Neural crest cell (in vitro differentiated cells): ENCODE measurements at places on chromosomes 13 and 19. TPM values are rescaled to one million over a fixed set of nuclear protein-coding genes. Genes with fewer than 3 reads are reported as not detected.

GRCh38 chr19:13097033-13097462 lies 5.6 kb downstream of the LYL1 start:
- peaks cover 92% of the 10 kb centered on the region for H3K27me3 ChIP-seq
- no peak overlapping the region for H3K4me3 ChIP-seq
- no peak overlapping the region for H3K27ac ChIP-seq
- DNase-seq = no peak
- H3K4me1 ChIP-seq = peaks cover 25% of the 10 kb centered on the region

GRCh38 chr19:57807541-57807940 lies 7.2 kb downstream of the ZNF552 start:
- no peaks in the 10 kb centered on the region for H3K27me3 ChIP-seq
- no peak for DNase-seq
- peaks cover 27% of the 10 kb centered on the region for H3K4me1 ChIP-seq
- no peak overlapping the region for H3K27ac ChIP-seq
- peak overlapping the region; percentile 71 for H3K4me3 ChIP-seq

DNA sequence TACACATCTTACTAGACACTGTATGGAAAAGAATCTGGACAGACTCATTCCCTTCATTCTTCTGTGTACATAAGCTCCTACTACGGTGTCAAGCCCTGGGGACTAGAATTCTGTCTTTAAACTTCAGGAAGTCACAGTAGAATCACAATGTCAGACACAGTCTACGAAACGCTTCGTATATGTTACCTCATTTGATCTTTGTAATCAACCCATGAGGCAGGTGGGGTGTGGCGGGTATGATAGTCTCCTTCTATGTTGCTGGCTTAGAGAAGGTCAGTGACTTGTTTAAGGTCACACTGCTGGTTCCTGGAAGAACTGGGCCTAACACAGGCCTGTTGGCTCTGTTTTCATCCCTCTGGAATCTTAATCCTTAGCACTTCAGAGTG lies 32.2 kb upstream of the TPT1 start:
- DNase-seq = no peak
- H3K36me3 ChIP-seq = peaks cover 14% of the 10 kb centered on the region
- H3K27ac ChIP-seq = peak overlapping the region; percentile 85
- peaks cover 42% of the 10 kb centered on the region for H3K4me1 ChIP-seq
- no peaks in the 10 kb centered on the region for H3K27me3 ChIP-seq

GRCh38 chr19:45507872-45508416 lies 665 bp downstream of the VASP start:
- peaks cover 14% of the 10 kb centered on the region for H3K4me1 ChIP-seq
- no peak overlapping the region for H3K27ac ChIP-seq
- peak overlapping the region; percentile 96 for H3K4me3 ChIP-seq

DNA sequence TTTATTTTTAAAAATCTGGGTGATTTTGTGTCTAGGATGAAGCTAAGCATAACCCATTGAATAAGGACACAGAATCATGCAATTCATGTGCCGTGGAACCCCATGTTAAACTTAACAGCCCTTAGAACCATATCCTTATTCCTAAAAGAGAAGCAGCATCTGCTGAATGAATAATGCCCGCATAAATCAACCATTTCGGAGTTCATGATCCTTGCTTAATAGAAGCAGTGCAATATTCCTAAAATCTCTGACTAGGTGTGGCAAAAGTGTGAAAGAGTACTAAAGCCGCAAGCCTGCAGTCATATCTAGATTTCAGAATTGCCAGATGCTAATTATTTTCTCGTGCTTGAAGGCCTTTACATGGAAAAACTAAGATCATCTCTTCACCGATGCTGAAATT lies 33.6 kb upstream of the ARGLU1 start:
- no peaks in the 10 kb centered on the region for H3K27me3 ChIP-seq
- no peaks in the 10 kb centered on the region for H3K36me3 ChIP-seq
- H3K27ac ChIP-seq = no peak overlapping the region
- H3K4me1 ChIP-seq = peaks cover 4% of the 10 kb centered on the region
- H3K4me3 ChIP-seq = no peak overlapping the region
- DNase-seq = no peak

ATCAY gene
- total RNA-seq = 14.2 and 16.1 TPM in 2 replicates

DNA sequence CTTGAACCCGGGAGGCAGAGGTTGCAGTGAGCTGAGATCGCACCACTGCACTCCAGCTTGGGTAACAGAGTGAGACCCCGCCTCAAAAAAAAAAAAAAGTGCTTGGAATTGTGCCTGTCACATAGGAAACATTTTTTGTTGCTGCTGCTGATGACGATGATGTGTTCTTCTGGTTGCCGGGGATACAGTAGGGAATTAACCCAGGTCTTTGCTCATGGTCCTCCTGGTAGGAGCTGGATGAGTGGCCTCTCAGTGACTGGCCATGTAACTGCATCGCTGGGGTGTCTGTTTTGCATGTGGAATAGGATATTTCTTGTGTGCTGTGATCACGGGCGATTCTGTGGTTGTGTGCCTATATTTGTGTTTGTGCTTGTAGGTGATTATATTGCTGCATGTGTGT lies 4.7 kb upstream of the CNFN start:
- peak overlapping the region; percentile 37 for H3K27ac ChIP-seq
- H3K4me1 ChIP-seq = peaks cover 40% of the 10 kb centered on the region

ICAM4 gene
- total RNA-seq = not detected in 2 replicates

GRCh38 chr13:78701383-78701782 lies 42.4 kb upstream of the OBI1 start:
- peaks cover 2% of the 10 kb centered on the region for H3K36me3 ChIP-seq
- H3K4me3 ChIP-seq = no peak overlapping the region
- H3K27ac ChIP-seq = no peak overlapping the region

AKAP11 gene
- total RNA-seq = 27.4 and 28.6 TPM in 2 replicates

DNA sequence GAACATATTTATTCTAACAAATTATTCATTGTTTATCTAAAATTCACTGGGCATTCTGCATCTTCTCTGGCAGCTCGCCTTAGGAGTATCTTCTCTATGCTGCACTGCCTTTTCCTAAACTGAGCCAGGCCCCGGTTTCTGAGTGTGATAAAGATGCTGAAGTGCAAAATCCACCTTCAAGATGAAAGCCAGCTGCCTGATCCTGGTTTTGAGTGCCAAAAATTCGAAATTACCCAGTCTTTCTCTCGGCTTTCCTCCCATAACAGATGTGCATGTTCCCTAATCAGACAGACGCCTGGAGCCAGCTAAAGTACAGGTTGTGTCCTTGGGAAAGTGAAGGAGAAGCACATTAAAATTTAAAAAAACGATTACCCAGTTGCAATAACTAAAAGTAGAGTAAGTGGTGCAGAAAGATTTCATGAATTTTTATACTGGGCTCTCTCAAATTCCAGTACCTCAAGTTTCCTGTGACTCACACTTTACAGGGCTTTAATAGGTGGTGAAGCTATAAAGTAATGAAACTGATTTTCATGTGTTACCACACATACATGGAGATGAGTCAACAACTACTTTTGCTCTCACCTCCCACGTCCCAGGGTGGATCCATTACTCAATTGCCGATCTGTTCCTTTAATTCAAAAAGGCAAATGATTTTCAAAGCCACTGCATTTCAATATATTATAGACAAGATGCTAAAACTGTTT lies 65.0 kb upstream of the GTF2F2 start:
- H3K4me3 ChIP-seq = no peak overlapping the region
- DNase-seq = no peak
- peaks cover 5% of the 10 kb centered on the region for H3K27me3 ChIP-seq
- no peak overlapping the region for H3K27ac ChIP-seq
- H3K36me3 ChIP-seq = no peaks in the 10 kb centered on the region

- H3K36me3 ChIP-seq = peaks cover 14% of the 10 kb centered on the region
- H3K27me3 ChIP-seq = no peaks in the 10 kb centered on the region
- DNase-seq = no peak
- no peak overlapping the region for H3K27ac ChIP-seq
These were observed 120.5 kb downstream of the DIAPH3 start for GRCh38 chr13:60043262-60043661.
